Tibial nerve (tissue), 4 donors: ENCODE measurements at places on chromosomes 4 and X.

DNA sequence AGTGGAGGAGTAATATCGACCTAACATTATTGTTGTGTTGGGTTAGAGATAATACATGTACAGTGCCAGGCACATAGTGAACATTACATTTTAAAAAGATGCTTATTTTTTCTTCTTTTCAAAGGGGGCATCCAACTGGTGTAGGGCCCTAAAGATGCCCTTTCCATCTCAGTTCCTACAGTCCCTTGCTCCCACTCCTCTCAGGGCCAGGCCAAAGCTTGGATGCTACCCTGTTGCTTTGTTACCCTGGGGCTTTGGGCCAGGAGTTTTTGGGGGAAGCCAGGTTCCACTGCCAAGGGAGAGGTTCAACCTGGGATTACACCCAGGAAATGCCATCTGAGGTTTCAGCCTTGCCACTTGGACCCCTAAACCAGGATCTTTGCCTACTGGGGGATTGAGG lies 918 bp downstream of the IGSF1 start:
- DNase-seq: no peak

GRCh38 chr4:58611012-58611411 lies 1500.8 kb upstream of the IGFBP7 start:
- DNase-seq: no peak

DNA sequence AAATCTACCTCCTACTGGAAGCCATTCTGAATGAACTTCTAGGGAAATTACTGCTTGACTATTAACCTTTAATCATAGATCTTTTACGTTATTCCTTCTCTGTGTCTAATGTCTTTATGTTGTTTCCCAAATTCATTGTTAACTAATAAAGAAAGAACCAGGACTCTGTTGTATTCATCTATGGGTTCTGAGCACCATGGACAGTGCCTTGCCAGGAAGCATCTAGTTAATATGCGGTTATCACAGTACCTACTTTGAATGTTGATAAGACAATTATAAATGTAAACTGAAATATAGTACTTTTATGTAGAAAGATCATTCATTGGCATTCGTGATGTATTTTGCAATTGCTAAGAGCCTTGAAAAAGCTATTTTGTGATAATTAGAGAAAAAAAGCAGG lies 23.8 kb downstream of the NWD2 start:
- no peak for DNase-seq

- peak; percentile 40 for DNase-seq
Measured at GRCh38 chrX:103554687-103555424, 30.5 kb upstream of the TCEAL4 start.

- DNase-seq: no peak
Measured at GRCh38 chr4:31918891-31919290, 1198.7 kb downstream of the PCDH7 start.

DNA sequence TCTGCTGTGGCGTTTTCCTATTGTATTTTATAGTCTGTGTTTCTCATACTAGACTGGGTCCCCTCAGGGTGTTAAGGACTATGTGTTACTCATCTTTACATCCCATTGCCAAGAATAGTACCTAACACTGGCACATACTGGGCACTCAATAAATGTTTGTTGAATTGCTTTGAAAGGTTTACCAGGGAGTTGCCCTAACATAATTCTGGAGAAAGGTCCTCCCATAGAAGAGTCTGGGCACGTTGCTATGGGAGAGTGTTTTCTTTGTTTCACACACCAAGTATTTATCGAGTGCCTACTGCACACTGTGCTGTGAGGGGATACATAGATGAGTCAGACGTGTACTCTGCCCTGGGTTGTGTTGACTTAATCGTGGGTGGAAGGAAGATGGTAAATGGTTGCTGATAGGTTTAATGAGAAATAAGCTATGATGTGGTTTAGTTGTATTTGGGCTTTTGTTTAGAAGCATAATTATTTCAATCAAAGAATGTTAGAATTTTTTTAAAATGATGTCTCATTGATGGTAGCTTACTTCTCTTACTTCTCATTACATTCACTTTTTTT lies 42.9 kb downstream of the AFF1 start:
- no peak for DNase-seq

DNA sequence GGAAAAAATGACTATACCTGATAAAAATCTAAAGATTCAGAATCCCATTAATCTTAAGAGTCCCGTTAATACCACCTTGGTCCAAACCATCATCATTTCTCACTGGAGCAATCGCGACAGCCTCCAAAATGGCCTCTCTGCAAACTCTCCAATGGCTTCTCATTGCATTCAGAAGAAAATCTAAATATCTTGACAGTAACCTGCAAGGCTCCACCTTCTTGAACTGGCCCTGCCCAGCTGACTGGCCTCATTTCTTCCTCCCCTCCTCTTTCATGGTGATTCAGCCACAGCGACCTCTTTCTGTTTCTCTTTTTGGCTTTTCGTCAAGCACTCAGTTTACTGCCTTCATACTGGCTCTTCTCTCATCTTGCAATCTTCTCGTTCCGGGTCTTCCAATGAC lies 56.2 kb upstream of the GPRIN3 start:
- no peak for DNase-seq

DNA sequence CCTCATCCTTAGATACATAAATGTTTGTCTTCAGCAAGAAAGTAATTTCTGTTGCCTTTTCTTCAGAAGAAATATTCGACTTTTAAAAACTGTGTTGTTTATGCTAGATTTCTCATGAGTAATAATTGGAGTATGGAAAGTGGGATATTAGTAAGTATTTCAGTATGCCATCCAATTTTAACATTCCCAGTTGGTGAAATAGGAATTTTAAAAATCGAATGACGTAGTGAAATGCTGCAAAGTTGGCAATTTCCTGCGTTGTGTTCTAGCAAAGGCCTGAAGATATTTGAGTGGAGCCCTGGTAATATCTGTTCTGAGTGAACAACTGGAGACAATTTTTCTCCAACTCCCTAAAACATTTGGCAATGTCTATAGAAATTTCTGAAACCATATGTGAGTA lies 190.1 kb downstream of the ZNF330 start:
- DNase-seq: no peak

GRCh38 chr4:188976644-188977115 lies 837.4 kb downstream of the TRIML1 start:
- DNase-seq: no peak

DNA sequence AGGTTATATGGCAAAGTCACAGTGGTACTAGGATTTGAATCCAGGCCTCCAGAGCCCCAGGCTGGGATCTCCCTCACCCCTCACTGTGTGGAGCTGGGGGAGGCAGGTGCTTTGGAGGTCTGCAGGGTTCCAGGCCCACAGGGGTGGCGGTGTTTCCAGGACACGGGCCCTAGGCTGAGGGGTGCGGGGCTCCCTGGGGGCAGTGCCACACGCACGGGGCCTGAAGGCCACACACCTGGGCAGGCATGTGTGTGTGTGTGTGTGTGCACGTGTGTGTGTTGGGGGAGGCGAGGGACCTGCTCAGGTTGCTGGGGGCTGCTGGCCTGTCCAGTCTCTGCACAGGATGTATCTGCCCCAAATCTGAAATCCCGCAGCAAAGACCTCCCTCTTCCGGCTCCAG lies 18.8 kb downstream of the SH3TC1 start:
- no peak for DNase-seq

- DNase-seq: no peak
Measured at GRCh38 chr4:35175487-35175886, 1068.8 kb downstream of the ARAP2 start.

GRCh38 chr4:1938027-1938426 lies 66.8 kb downstream of the NSD2 start:
- DNase-seq: no peak

DNA sequence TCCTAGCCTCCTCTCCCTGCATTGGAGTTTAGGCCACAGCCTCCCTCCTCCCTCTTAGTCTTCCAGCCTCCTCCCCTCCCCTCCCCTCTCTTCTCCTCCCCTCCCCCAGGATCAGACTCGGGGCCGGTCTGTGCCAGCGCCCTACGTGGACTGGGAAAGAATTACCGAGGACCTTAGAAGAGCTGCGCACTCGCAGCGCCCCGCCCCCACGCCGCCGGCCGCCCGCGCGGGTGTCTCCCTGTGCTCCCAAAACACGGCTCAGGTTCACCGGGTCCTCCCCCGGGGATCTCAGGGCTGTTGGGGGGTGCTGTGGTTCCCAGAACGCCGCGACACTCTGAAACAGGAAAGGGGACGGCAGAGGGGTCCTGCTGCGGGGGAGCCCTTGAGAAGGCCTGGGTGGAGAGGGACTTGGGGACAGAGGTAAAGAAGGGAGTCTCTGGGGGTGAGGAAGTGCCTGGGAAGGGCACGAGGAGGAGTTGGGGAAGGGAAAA lies 122.3 kb upstream of the TBL1X start:
- peak; percentile 58 for DNase-seq

- DNase-seq: no peak
Measured at GRCh38 chr4:30719454-30720020, 632 bp upstream of the PCDH7 start.

GRCh38 chr4:40238008-40238699 lies 41.3 kb downstream of the RHOH start:
- no peak for DNase-seq

GRCh38 chrX:56782352-56782751 lies 53.3 kb downstream of the NBDY start:
- no peak for DNase-seq

GRCh38 chrX:39903937-39904336 lies 193.8 kb downstream of the BCOR start:
- DNase-seq: no peak

DNA sequence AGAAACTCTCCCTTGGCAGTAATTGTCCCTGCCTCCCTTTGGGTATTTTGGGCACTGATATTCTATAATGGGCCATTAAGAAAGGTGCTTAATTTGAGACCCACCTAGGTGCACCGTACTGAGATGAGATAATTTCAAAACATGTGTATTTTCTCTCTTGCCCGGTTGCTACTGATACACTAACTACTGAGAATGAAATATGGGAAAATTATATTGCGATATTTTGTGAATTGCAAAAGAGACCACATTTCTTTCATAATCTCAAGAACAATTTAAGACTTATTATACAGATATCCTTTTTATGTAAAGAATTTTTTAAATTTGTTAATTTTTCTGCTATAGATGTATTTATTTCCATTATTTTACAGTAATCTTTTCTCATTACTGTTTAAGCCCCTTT lies 284.9 kb downstream of the ADGRL3 start:
- no peak for DNase-seq

GRCh38 chr4:3522651-3523050 lies 9.6 kb downstream of the LRPAP1 start:
- DNase-seq: no peak

DNA sequence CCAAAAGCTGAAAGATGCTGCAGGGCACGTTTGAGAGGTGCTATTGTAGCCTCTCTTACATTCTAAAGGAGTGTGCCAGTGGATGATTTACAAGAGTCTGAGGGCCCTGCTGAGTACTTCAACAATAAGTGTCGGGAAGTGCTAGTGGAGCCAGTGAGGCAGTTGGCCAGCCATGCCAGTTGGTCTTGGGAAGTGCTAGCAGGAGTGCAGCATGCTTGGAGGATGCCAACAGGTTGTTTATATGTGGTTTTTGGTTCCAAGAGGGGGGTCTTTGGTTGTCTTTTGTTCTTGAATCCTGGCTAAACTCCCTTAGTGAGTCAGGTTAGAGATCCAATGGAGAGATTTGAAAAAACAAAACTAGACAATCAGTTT lies 335.3 kb downstream of the PABPC4L start:
- no peak for DNase-seq

GRCh38 chrX:68686097-68686977 lies 38.9 kb downstream of the STARD8 start:
- peak; percentile 35 for DNase-seq
